Karpas-422 (cell line): ENCODE measurements at places on chromosomes 16 and 17. TPM values are rescaled to one million over a fixed set of nuclear protein-coding genes. Genes with fewer than 3 reads are reported as not detected.
A peak's percentile ranks its signal among the peaks of the same experiment; 100 is the strongest.

- no peak for DNase-seq
These were observed 8.3 kb downstream of the CDH13 start for GRCh38 chr16:82634955-82635610.

DNA sequence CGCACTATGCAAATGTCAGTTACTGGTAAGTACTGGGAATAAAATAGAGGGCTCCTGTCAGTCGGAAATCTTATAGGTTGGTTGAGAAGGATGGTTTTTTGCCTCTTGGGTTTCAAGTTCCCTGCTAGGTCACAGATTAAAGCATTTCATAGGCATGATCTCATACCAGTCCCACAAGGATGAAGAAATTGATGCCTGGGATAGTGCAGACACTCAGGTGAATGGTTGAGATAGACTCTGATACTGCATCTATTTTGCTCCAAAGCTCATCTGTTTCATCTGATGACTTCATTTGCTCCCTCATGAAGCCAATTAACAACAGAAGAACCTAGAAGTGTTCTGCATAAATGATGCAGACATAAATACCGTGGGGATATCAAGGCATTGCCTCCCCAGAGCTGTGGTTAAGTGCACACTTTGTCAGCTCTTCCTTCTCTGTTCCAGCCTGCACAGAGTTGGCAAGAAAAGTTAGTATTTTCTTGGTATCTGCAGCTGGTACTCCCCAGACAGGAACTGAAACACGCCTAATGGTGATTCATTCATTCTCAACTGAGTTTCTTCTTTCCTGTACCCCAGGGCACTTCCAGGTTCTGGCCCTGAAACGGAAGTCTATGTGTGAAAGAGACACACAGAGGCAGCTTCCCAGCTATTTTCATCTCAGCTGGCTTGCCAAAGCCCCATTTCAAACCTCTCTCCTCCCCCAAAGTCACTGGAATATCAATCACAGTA lies 418.3 kb upstream of the SALL1 start:
- DNase-seq, result no peak

DNA sequence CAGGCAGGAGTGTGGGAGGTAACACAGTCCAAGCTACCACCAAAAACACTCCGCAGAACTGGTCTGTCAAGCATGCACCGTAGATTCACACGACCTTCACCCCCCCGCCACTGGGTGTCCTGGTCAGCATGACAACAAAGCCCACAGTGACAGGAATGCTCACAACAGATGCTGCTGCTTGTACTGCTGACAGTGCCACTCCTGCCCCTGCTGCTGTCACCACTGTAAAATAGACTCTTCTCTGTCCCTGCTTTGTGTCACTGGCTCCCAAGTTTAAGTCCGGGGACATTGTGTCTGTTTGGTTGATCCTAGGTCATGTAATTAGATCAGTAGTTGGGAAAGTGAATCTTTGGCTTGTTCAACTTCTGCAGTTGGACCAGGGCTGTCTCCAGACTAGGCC lies 7.0 kb upstream of the ODF4 start:
- no peak for DNase-seq

DNA sequence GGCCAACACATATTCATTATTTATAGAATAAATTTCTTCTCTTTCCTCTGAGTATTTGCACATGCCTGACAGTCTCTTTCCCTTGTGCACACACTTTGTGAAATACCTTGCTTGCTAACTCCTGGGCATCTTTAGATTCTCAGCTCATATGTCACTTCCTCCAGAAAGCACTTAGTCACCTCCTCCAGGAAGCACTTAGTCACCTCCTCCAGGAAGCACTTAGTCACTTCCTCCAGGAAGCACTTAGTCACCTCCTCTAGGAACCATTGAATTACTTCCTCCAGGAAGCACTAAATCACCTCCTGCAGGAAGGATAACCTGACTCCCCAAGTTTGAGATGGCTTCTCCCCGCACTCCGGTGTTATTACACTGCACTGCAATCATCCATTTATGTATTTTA lies 462.5 kb upstream of the EEF2KMT start:
- DNase-seq, result peak; percentile 70

DNA sequence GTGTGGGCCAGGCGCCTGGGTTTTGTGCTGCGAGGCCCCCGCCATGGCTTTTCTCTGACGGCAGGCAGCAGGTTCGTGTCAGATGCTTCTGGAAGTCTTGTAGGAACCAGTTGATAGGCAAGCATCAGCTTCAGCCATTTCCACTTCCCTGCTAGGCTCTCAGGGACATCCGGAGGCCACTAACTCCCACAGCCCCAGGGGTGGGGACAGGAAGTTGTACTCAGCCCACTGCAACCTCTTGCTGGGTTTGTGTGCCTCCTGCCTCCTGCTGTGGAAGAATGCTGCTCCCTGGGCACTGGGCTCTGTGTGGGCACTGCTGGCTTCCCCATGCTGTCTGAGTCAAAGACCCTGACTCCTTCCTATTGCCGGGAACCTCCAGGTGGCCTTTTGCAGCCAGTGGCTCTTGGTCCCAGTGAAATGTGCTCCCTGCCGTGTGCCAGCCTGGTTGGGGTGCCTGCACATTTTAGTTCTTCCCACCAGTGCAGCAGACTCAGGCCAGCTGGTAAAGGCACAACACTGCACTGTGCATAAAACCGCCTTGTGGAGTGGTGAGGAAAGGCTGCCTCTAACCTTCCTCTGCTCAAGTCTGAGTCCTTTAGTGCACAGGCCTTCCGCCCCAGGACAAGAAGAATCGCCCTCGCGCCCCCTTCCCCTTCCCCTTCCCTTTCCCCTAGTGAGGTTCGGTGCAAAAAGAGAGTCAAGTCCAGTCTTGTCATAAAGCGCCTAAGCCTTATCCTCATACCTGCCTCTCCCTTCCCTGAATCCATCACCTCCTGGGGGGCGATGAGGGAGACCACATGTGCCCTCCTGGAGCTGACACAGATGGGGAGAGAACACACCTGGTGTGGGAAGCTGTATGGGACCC lies 16.6 kb downstream of the LDHD start:
- DNase-seq, result no peak

- no peak for DNase-seq
These were observed 7.8 kb upstream of the KIAA0513 start for GRCh38 chr16:85019659-85020245.

- peak; percentile 70 for DNase-seq
These were observed 3.5 kb upstream of the ARMC5 start for GRCh38 chr16:31455601-31456314.

GRCh38 chr16:62253966-62254365 lies 217.7 kb upstream of the CDH8 start:
- no peak for DNase-seq

DNA sequence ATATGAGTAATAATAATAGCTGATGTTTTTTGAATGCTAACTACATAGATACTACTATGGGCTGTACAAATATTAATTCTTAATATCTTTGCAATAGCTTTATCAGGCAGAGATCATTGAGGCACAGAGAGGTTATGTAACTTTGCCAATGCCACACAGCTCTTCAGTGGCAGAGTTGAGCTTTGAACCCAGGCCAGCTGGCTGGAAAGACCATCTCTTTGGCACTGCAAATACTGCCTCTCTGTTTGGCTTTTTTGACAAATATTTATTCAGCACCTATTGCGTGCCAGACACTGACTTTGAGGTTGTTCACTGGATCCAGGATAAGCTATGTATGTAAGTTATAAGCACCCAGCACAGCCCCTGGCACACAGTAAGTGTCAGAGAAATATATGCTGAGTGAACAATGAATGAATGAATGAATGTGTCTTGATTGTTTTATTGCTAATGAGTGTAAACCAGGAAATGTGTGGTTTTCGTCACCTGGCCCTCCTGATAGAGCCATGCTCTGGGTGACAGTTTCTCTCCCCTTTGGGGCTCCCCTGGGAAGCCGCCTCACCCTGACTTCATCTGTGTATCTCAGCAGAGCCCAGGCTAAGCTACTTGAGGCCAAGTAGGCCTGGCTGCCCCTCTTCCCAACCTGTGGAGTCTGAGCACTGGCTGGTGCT lies 2.5 kb downstream of the AQP8 start:
- no peak for DNase-seq

DNA sequence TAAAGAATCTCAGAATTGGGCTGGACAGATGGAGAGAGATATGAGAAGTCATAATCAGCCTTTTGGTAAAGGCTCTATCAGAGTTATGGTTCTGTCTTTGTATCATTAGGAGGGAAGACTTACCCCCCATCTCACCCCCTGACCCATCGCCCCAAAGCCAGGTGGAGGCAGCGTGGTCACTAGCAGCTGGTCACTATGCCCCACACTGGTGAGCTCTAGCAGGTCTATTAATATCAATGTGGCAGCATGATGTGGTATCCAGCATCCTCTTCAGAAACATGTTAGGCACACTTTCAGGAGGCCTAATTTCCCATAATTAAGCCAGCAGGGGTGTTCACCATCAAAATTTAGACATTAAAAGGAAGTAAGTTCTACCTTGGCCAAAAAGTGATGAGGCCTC lies 183.8 kb upstream of the COX10 start:
- no peak for DNase-seq

Gene ACSM2A
- not detected in 2 replicates for total RNA-seq

Gene TBC1D3G
- not detected in 2 replicates for total RNA-seq

Gene TPPP3
- not detected in 2 replicates for total RNA-seq

Gene KRTAP3-1
- not detected in 2 replicates for total RNA-seq
